ENCODE measurements at places on chromosomes 1 and 21.

DNA sequence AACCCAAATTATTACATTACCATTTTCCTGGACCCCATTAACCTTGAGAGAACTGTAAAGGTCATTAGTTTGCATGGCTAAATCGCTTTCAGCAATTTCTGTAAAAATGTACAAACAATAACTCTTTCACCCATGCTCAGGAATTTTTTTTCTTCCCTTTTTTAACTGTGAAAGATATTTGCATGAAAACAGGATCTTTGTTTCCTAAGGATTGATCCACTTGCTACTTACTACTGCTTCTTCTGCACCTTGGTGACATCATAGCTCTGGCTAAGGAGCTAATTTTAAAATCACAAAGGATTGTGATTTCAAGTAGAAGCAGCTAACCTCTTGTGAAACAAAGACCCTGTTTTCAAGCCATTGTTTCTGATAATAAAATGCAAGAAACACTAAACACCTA is 274.6 kb upstream of the ESRRG start:
- DNase-seq, result no peak

DNA sequence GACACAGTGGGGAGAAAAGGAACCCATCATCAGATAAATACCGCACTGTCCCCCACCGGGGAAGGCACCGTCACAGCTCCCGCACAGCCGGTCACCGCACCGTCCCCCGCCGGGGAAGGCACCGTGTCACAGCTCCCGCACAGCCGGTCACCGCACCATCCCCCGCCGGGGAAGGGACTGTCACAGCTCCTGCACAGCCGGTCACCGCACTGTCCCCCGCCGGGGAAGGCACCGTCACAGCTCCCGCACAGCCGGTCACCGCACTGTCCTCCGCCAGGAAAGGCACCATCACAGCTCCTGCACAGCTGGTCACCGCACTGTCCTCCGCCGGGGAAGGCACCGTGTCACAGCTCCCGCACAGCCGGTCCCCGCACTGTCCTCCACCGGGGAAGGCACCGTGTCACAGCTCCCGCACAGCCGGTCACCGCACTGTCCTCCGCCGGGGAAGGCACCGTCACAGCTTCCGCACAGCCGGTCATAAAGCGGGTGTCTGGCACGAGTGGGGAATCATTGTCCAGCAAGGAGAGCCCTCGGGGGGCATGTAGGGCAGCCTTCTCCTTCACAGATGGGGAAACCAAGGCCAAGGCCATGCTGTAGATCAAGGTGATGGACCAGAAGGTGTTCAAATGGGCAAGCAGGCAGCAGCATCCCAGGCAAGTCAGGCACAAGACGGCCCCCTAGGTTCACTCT is 280.1 kb downstream of the NPHP4 start:
- no peak for DNase-seq

DNA sequence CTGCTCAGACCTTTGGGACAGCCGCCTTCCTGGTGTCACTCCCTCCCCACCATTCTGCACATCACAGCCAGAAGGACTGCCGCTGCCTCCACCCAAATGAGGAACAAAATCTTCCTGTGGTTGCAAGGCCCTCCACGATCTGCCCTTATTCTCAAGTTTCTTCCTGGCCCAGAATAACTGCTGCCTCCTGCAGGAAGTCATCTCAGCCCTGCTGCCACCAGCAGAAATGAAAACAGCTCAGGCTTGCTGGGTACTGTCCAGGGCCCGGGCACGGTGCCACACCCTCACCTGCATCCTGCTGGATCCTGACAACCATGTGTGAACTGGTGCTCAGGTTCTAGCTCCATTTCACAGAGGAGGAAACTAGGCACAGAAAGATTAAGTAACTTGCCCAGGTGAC is 2.8 kb downstream of the CLDN19 start:
- DNase-seq, result peak; percentile 96

DNA sequence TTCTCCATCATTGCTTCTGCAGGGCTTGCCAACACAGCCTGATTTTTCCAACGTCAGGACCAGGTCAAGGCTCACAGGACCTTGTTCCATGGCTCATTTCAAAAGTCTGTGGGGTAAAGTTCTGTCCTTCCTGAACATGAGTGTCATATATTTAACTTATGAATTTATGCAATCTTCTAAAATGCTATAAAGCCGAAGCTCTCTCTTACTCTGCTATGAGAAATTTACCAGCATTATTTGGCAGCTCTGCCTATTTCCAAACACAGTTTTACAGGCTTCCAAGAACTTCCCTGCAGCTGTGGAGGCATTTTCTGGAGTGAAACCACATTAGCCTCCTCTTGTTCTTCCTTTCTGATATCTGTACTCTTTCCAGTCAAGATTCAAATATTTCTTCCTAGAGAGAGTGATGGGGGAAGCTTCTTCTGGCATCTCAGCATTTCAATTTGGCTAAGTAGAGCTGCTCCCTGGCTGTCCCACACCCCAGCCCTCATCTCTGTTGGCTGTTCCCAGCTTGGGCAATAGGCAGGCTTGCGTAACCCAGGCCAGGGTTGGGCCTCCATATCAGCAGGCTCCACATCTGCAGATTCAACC is 15.6 kb upstream of the HMGCS2 start:
- DNase-seq, result no peak

DNA sequence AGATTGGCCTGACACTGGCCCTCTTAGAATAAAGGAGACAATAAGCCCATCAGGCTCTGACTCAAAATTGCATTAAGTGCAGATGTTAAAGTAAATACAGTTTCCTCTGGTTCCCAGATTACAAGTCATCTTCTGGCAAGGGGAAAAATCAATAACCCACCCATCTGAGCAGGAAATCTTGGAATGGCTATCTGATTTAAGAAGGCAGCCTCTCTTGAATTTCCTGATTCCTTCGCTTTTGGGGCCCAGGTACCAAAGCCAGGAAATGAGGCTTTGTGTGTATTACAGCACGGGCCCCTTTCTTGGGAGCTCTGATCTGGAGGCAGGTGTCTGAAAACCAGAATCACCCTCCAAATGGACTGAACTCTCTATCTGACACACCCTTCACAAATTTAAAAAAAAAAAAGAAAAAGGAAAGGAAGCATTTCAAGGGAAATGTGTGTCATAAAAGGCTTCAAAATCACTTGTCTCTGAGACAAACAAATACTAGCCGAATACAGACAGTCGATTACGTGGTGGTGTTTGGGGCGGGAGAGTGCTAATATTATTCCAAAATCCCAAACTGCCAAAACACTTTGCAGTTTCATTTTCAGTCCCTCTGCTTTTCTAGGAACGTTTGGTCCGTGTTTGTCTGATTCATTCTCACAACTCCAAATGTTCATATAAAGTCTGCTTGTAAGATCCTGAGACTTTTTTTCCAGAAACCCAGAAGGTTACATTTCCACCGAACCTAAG is 240.9 kb upstream of the CAMK1G start:
- DNase-seq, result no peak

GRCh38 chr1:162629651-162630050 is 2.6 kb upstream of the DDR2 start:
- no peak for DNase-seq

DNA sequence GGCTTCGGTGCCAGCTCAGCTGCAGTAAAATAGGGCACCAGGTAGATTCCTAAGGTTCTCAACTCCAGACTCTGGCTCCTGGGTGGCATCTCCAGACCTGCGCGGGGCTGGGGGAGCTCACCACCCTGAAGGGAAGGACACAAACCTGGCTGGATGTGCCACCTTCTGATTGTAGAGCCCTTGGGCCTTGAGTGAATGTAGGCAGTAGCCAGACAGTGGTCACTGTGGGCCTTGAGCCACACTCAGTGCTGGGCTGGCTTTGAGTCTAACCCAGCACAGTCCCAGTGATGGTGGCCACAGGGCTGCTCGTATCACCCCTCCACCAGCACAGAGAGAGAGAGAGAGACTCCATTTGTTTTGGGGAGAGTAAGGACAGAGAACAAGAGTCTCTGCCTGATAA is 38.0 kb upstream of the SH3GLB1 start:
- DNase-seq, result no peak

- no peak for DNase-seq
These were observed 871 bp downstream of the TUFT1 start for GRCh38 chr1:151540982-151541377.
